ENCODE measurements at places on chromosomes 3 and 15.

- no peak for DNase-seq
Measured at GRCh38 chr3:47247131-47248064, 35.2 kb downstream of the KIF9 start.

- no peak for DNase-seq
Measured at GRCh38 chr15:49232236-49232806, 62.3 kb downstream of the GALK2 start.

- peak; percentile 31 for DNase-seq
Measured at GRCh38 chr15:52546031-52546751, 17.5 kb upstream of the MYO5A start.

DNA sequence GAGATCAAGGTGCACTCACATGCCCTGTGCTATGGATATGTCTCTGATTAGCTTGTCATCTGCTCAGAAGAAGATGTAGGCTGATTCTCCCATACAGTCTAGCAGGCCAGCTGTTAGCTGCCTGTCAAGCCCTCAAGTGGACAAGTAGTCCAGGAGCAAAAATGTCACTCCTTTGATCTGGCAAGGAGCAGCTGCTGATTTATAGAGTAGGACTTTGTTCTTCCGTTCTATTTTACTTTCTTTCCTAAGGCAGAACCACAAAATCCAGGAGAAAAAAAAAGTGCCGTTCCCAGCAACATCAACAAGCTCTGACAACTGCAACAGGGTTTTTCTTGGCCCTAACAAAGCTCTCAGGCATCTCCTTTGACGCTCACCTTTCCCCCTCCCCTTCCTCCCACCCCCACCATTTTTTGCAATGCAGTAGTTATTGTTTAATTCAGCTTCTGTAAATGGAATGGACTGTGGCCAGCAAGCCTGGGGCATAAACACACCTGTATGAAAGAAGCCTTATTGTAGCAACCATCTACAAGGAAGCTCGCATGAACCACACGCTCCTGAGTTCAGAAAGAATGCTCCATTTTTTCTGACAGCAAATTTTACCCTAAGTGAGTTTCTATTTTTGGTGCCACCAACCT, 196.3 kb downstream of the MEIS2 start:
- no peak for DNase-seq

DNA sequence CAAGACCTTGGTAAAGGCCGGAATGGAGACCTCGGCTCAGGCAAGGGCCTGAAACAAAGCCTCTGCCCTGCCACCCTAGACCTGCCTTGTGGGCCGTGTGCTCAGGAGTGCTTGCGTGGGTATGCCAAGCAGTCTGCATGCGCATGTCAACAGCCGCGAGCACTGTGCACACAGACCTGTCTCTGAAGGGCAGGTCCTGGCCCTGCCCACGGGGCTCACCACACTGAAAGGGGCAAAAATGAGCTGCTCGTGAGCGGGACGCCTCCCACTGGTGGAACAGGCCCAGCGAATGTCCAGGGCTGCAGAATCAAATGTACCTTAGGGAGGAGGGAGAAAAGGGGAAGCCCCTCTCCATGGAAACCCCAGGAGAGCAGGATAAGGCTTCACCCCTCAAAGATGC, 44.3 kb upstream of the FGD5 start:
- DNase-seq: no peak

DNA sequence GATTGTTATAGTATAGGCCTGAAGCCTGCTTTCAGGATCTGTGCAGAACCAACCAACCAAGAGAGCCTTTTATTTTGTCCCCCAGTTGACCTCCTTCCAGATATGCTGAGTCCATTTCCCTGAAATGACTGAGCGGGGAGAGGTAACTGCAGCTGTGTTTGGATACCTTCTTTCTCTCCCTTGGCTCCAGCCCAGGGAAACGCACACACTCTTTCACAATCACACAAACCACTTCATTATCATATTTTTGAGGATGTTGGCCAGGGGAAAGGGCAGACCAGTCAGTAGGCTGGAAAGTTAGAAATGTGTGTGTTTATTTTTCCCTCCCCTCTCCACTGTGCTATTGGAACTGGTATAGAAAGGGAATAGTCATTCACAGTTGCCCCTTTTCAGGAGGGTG, 417.7 kb upstream of the TBL1XR1 start:
- no peak for DNase-seq

GRCh38 chr15:98658831-98659699, 10.7 kb downstream of the IGF1R start:
- peak; percentile 55 for DNase-seq

Measured in mesendoderm (in vitro differentiated cells).